ENCODE measurements at places on chromosomes 3 and 15. TPM values are rescaled to one million over a fixed set of nuclear protein-coding genes. Genes with fewer than 3 reads are reported as not detected.

GRCh38 chr15:89170364-89170763 lies 51.0 kb downstream of the RLBP1 start:
- DNase-seq: no peak

DNA sequence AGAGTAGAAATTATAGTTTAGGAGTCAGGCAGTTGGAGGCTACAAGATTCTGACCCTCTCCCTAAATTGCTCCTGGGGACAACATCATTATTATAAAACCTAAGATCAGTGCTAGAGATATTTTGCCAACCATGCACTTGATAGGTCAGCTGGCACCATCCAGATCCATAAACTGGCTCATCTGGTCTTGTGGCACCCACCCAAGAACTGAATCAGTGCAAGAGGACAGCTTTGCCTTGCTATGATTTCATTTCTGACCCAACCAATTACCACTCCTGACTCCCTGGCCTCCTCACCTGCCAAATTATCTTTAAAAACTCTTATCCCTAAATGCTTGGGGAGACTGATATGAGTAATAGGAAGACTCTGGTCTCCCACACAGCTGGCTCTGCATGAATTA lies 461.1 kb upstream of the TGFBR2 start:
- no peak for DNase-seq

DNA sequence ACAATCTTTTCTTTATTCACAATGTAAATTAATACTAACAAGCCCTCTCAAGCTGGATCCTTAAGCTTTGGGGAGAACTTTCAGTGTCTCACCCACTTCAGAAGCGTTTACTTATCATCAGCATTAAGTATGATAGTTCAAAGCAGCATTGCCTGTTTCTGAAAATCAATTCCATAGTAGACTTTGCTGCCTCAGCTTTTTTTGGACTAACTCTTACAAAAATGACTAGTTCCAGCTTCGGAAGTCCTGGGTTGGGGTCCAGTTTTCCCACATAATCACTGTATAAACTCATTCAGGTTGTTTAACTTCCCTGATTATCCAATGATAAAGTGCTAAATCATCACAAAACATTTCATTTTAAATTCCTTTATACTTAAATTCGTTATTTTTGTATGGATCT lies 114.4 kb downstream of the NR2F2 start:
- DNase-seq: no peak

DNA sequence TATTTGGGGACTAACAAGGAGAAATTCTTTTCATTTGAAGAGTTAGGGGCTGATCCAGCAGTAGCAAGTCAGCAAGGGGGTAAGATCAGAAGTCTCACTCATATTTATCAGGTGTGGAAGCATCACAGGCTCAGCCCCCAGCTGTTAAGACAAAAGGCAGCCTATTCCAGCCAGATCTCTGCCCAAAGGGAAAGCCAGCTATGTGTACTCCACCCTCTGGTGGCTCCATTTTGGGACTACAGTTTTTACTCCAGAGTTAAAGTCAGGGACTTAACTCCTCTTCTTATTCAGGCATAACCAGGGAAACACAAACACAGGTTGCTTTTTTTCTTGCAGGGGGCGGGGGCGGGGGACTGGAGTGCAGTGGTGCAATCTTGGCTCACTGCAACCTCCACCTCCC lies 19.2 kb downstream of the UBP1 start:
- DNase-seq: no peak

GRCh38 chr3:59401924-59402323 lies 352.1 kb upstream of the CFAP20DC start:
- no peak for DNase-seq

DNA sequence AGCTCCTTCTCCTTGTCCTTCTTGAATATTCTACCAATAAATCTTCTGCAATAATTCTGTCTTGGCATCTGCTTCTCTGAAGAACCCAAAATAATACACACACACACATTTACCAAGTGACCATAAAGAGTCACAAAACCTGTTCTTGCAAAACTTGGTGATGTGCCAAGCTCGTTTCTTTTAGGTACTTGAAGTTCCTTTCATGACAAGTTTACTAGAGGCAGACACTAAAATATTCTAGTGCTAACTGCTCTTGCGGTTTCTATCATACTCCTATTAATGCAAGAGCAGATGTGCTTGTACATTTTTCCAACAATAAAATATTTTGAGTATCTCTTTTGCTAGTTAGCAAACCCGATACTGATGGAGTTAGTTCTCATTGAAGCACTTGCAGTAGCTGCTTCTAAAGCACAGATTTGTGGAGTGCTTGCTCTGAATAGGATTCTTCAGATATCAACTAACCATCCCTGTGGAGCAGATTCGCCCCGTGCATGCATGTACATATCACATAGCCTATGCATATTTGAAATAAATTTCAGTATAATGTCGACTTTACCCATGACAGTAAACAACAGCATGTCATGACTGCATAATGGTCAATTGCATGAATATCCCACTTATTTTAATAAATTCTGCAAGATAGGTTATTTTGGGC lies 23.2 kb downstream of the HHLA2 start:
- DNase-seq: no peak

The PPP1R14D gene
- not detected for polyA plus RNA-seq

The RBP2 gene
- 0.53 TPM for polyA plus RNA-seq

The CYP1A2 gene
- not detected for polyA plus RNA-seq

The ZXDC gene
- 27.7 TPM for polyA plus RNA-seq

The ISLR2 gene
- 4.1 TPM for polyA plus RNA-seq
